ENCODE measurements at places on chromosomes 6 and 20. TPM values are rescaled to one million over a fixed set of nuclear protein-coding genes. Genes with fewer than 3 reads are reported as not detected.
A peak's percentile ranks its signal among the peaks of the same experiment; 100 is the strongest.

The EEF1A2 gene
- 0.12 TPM for total RNA-seq

DNA sequence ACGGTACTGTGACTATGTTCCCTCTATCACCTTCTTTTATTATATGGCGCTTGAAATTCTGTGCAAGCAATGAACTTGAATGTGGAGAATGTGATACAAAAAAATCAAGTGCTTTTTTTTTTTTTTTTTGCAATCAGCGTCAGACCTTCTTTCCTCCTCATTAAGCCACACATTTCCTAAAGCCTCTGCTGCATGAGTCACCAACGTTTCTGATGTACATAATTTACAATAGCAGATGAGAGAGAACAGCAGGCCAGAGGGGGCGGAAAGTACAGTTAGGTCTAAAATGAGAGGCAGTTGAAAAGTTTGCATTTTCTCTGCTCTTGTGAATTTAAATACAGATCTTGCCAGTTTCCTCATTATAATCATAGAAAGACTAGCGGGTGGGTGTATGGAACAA is 114.6 kb upstream of the RIPOR2 start:
- DNase-seq, result peak; percentile 62

DNA sequence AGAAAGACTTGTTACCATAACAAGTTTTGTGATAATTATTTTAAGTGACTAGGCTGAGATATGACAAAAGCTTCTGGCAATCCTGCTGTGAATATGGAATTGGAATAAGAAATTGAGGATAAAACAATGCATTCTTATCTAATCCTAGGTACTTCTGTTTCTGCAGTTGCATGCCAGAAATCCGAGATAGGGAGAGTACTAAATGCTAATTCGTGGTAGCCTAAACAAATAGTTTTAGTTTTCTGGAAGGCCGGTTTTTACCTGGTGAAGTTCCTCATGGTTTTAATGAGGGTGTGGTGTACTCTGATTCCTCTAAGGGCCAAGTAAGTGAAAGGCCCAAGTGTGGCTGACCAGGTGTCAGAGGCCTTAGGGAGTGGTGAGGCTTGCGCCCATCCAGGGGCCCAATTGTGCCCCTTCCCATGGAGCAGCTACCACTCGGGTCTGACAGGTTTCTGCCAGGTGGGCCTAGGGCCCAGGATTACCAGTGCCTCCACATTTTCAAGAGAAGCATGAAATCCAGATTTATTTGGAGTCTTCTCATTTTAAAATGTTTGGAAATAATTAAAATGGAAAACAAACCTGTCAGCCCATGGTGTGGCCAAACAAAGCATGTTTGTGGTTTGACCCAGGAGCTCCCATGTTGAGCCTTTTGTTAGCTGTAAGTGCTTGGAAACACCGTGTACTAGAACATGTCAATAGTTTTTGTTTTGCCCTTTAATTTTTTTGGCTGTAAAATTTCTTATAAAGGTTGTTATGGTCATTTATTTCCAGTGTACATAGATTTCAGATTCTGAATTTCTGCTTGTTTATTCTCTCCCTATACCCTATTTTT is 6.6 kb downstream of the PLCB4 start:
- no peak for DNase-seq

The RAB32 gene
- not detected for total RNA-seq

- no peak for DNase-seq
Observed at GRCh38 chr6:11062715-11063114, 18.6 kb upstream of the ELOVL2 start.

GRCh38 chr20:36644032-36644705 is 1.8 kb downstream of the SLA2 start:
- DNase-seq, result peak; percentile 72

GRCh38 chr6:44044940-44045671 is 82.1 kb downstream of the MRPL14 start:
- no peak for DNase-seq

- DNase-seq, result no peak
Observed at GRCh38 chr6:13436399-13437217, 50.8 kb downstream of the GFOD1 start.

DNA sequence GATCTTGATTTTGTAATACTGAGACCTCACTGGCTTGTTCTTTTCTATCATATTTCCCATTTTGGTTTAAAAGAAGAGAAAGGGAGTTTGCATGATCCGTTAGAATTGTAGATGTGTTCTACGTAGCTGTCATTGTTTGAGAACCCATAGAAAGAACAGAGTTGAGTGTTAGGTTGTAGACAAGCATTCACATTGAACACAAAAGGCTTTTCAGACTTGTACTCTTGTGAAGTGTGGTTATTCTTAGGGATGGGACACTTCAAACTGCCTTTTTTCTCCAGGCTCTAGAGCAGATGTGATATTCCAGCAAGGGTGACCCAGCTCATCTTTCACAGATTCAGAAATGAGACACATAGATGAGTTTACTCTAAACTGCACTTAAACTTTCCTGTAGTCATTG is 19.9 kb downstream of the FOXO3 start:
- DNase-seq, result no peak
